ENCODE measurements at places on chromosomes 5 and 9.

DNA sequence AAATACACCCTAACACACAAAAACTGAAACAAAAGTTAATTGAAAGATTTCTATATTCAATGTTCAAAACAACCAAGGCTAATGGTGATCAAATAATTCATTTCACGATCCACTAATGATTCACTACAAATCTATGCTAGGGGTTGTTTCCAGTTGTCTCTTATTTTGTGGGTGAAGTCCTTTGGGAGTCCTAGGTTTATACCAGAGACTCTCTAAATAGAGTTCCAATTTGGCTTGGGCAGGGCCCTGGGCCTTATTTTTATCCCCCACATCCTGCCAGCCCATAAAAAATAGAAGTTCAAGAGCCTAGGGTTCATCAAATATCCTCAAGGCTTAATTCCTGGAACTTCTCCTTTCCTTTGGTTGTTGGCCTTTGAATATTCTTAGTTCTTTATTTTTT lies 26.1 kb downstream of the SREK1IP1 start:
- DNase-seq = no peak

- no peak for DNase-seq
Observed at GRCh38 chr9:77943057-77943456, 88.6 kb downstream of the GNAQ start.

DNA sequence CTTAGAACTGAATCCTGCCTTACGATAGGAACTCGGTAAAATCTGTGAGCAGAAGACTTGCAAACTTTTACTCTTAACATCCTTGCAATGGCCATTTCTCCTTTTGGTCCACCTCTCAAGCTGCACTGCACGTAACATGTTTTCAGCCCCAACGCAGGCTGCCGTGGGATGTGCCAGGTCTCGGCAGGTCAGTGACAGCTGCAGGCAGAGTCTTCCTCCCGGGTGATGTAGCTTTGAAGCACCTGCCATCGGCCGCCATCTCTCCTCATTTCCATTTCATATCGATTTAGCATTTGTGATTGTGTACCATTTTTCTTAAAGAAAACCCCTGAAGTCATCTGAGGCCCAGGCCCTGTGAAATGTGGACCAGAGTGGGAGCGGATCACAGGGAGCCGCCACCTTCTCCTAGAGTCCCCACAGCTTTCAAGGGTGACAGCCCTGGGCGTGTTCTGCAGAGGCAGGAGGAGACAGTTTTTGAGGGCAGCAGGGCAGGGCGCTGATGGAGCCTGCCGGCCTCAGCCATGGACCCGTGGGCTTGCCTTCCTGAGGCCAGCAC lies 25.8 kb upstream of the LPCAT1 start:
- no peak for DNase-seq

DNA sequence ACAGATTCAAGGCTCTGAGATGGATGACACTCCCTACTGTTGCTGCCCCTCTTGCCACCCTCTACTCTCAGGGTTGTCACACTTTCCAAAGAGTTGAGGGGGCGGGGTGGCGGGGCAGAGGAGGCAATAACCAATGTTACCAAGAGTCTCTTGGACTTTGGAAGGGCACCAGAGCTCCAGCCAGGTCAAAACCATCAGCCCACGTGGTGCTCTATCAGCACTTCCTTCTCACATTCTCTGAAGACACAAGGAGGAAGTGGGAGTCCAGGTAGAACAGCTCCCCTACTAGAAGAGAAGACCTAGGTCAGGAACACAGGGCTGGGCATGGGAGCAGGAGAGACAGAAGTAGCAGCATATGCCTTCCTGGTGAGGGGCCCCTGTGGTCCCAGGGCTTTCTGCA lies 33.0 kb upstream of the PIK3R1 start:
- no peak for DNase-seq

GRCh38 chr9:18771011-18771410 lies 262.0 kb downstream of the SAXO1 start:
- DNase-seq = no peak

DNA sequence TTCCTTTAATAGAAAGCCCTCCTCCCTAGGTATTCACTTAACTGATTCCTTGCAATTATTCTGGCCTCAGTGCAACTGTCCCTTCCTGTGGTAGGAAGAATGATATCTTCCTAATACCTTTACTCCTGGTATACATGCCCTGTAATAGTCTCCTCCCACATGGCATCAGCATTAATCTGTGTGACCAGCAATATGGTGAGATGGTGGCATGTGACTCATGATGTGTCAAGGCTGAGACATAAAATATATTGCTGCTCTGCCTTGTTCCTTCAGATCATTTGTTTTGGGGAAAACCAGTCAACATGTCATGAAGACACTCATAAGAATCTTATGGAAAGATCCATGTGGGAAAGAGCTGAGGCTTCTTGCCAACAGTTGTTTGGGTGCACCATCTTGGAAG lies 149.1 kb upstream of the TRPM3 start:
- no peak for DNase-seq

- DNase-seq = no peak
Observed at GRCh38 chr5:145350513-145350912, 484.6 kb downstream of the PRELID2 start.

- DNase-seq = no peak
Observed at GRCh38 chr5:78339617-78340436, 20.6 kb upstream of the SCAMP1 start.

DNA sequence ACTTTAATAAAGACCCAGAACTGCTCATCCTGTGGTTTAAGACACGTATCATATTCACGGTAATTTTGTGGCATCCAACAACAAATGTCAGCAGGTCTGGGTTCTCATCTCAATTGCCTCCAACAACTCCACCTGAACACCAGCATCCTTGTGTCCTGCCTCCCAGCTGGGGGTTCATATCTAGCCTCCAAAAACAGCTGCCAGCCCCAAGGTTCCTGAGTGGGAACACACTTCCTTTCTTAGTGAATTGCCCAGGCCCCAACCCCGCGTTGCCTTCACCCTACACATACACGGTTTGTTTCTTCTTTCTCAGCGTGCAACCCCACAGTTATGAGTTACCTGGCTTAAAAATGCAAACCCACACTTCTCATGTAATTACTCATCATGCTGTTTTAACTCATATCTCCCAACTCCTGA lies 77.9 kb downstream of the SEMA4D start:
- DNase-seq = no peak

GRCh38 chr5:174317256-174317894 lies 271.9 kb downstream of the NSG2 start:
- DNase-seq = no peak

All from NCI-H1092 (cell line).